ENCODE measurements at places on chromosomes 3 and 15.

GRCh38 chr3:196967412-196968232 lies 1.0 kb downstream of the PIGZ start:
- no peak for DNase-seq

GRCh38 chr3:109806929-109807328 lies 469.6 kb upstream of the DPPA4 start:
- DNase-seq: no peak

GRCh38 chr3:59734061-59734460 lies 684.2 kb upstream of the CFAP20DC start:
- no peak for DNase-seq

DNA sequence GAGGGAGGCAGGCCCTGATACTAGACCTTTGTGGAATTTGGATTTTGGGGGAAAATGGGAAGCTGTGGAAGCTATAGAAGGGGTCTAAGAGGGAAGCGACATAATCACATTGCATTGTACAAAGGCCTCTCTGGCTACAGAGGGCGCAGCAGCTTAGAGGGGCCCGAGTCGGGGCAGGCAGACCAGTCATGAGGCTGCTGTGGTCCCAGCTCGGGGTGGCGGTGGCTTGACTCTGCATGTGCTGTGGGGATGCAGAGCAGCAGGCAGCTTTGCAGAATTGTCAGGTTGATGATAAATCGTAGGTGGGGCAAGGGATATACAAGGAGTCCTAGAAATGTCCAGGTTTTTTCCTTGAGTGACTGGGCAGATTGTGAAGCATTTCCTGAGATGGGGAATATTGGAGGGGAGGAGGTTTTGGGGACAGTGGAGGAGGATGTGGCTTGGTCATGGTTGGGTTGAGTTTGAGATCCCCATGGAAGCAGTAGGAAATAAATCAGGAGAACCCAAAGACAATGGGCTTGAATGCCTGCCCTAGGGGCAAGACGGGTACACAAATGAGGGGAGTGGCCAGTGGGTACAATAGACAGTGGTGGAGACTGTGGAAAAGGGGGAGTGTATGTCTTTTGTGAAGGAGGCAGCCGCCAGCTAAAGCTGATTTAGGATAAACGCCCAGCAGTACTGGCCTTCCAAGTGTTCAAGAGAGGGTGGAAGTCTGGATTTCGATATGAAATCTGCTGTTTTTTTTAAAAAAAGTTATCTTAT lies 94.1 kb downstream of the HMG20A start:
- DNase-seq: no peak

DNA sequence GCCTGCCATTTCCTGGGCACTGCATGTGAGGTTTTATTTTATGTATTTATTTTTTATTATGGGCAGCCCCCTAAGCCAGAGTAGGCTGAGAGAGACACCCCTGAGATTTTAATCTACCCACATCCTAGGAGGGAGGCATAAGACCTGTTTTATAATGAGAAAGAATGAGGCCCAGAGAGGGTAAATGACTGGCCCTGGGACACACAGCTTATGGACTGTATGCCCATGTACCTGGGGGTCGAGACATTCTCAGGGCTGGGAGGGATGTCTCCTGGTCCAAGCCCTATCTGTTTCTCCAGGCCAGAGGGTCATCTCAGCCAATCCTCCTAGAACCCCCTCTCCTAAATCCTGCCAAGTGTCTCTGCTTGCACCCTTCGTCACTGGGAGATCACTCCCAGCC lies 6.1 kb downstream of the PLXND1 start:
- DNase-seq: no peak

DNA sequence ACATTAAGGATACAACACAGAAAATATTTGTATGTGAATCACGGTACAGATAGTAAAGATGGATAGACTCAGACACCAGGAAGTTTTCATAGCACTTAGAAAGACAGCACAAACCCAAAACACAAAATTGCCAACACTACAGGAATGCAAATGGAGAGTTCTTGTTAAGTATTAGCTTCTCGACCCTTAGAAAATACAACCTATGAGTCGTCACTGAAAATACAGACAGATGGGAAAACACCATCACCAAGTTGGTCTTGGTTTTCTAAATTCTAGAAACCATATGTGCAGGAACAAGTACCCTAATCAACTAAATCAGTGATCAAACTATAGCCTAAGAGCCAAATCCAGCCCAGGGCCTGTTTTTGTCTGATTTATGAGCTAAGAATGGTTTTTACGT lies 50.7 kb downstream of the PEAK1 start:
- no peak for DNase-seq

GRCh38 chr3:14423197-14423743 lies 20.9 kb downstream of the SLC6A6 start:
- no peak for DNase-seq

GRCh38 chr15:36403351-36403750 lies 176.1 kb upstream of the CDIN1 start:
- DNase-seq: no peak

DNA sequence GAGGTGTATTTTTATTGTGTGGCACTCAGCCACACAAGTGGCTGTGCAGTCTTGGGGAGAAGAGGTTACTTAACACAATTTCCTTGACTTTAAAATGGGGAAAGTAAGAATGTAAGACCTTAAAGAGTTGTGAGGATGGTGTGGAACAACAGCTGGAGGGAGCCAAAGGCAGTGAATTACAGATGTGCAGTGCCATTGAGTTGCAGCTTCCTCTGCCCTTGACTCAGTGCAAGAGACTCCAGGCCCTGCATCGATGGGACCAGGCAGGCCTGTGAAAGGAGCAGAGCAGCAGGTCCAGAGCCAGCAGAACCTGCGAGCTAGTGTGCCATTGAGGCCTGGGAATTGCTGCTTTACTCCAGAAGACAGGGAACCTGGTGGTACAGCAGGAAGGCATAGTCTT lies 27.2 kb downstream of the EEFSEC start:
- no peak for DNase-seq

Data from NCI-H2171 (cell line).